T-helper 9 cell (primary cell): ENCODE measurements at places on chromosomes 7 and 10.
A peak's percentile ranks its signal among the peaks of the same experiment; 100 is the strongest.

GRCh38 chr10:79409038-79409725 lies 36.2 kb downstream of the ZCCHC24 start:
- DNase-seq: no peak

- DNase-seq: no peak
Measured at GRCh38 chr10:114925587-114926586, 12.1 kb upstream of the TRUB1 start.

- DNase-seq: no peak
Measured at GRCh38 chr7:135666156-135666555, 3.8 kb downstream of the STMP1 start.

GRCh38 chr7:144777005-144777839 lies 58.6 kb downstream of the TPK1 start:
- no peak for DNase-seq

DNA sequence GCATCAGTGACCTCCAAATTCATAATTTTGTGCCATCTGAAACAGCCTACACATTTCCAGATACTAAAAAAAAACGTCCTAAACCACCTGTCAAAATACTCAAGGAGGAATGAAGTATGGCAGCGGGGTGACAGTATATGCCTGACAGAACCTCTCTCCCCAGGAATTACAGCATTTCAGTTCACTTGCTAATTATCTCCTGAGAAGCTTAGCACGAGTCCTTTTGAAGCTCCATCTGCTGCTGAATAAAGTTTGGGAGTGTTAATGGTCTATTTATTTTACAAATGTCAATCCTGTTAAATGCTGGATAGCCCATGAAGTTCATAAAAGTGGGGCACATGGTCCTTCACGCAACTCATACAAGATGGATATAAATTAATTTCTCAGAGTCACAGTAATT lies 29.4 kb upstream of the ANLN start:
- DNase-seq: no peak

GRCh38 chr10:128121750-128122412 lies 4.3 kb downstream of the MKI67 start:
- no peak for DNase-seq

DNA sequence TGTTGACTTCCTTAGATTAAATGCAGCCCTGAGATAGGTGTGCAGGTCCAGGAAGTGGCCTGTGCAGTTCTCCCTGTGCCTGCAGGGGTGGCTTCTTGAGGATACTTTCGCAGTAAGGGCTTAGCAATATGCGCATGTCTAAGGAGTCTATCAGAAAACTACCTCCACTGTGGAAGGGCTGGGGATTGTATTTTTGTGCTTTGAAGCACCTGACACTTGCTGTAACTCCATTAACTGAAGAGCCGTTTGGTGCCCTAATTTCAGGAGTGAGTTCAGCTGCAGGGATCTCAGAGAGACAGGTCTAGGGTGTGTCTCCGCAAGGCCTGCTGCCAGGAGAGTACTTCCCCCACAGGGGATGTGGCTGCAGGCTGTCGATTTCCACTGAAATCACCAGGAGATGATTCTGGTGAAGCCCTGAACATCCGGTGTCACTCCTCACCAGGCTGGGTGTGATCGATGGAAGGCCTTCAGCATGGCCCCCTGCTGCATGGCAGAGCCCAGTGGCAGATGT lies 35.5 kb downstream of the IKZF1 start:
- DNase-seq: no peak

GRCh38 chr10:61937631-61938351 lies 36.3 kb downstream of the ARID5B start:
- no peak for DNase-seq

GRCh38 chr10:126075009-126075408 lies 178.6 kb downstream of the FANK1 start:
- DNase-seq: no peak

DNA sequence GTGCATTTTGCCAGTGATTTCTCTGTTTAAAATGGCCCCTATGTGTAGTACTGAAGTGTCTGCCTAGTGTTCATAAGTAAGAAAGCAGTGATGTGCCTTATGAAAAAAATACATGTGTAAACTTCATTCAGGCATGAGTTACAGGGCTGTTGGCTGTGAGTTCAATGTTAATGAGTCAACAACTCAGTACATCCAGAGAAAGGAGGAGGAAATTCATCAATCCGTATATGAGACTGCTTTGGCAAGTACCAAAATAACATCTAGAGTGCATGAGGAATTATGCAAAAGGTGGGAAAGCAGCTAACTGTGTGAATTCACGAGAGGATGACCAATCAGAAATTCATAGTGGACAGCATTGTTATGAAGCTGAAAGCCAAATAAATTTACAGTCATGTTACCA lies 255.6 kb downstream of the ZEB1 start:
- DNase-seq: no peak

DNA sequence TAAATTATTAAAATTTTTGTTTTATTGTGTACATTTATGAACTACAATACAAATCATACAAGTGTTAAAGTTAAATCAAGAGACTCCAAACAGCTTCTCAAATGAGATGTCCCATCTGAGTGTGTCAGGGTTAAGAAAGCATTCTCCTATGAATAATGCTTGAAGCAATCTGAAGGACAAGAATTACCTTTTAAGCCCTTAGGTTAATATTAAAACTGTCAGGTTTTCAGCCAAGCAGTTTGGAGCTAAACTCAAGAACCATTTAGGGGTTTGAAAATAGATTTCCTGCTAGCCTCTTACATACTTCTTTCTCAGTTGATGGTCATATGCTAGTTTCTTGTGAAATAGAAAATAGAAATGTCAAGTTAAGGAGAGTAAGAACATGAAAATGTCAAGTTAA lies 38.3 kb downstream of the LIPJ start:
- no peak for DNase-seq

- peak; percentile 38 for DNase-seq
Measured at GRCh38 chr7:50303335-50304128, 984 bp upstream of the IKZF1 start.

GRCh38 chr7:71419546-71420337 lies 287.8 kb downstream of the GALNT17 start:
- DNase-seq: no peak

DNA sequence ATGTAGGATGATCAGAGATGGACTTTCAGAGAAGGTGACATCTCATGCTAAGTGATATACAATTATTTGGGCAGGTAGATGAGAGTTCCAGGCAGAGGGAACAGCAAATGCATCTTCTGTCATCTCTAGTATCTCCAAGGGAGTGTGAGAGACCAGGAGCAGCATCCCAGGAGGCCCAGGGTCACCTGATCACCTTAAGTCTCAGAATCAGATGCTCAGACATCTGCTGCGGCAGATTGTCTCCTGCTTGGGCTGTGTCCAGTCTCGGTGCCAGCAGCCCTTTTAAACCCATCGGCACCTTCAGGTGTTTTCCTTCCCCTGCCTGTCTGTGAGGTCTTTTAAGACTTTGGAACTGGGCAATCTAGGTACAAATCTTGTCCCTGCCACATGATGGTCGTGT lies 690.6 kb downstream of the LRMDA start:
- DNase-seq: no peak

DNA sequence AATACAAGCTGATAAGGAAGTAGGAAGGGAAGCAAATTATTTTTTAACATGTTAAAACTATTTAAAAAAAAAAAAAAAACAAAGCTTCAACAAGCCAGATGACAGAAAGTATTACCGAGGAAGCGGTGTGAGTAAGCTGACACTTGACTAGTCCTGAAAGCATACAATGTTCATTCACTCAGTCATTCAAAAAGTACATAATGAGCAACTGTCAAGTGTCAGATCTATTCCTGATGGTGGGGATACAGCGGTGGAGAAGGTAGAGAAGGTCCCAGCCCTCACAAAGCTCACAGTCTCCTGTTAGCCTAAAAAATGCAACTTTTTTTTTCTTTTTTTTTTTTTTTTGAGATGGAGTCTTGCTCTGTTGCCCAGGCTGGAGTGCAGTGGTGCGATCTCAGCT lies 40.0 kb downstream of the RAPGEF5 start:
- DNase-seq: no peak

DNA sequence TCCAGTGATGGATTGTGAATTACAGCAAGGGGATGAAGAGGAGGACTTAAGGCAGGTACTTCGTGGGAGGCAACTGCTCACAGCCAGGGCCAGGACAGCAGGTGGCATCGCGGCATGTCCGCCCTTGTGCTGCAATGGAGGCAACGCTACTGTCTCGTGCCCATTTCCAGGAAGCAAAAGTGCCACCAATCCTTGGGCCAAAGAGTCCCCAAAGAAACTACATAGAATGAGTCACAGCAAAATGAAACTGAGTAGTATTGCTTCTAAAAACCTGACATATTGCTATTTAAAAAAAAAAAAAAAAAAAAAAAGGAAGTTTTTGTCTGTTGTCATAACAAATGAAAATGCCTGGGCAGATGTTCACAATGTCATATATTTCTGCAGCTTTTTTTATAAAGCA lies 46.6 kb downstream of the RSU1 start:
- no peak for DNase-seq

GRCh38 chr7:131607291-131608115 lies 51.1 kb upstream of the PODXL start:
- DNase-seq: no peak

DNA sequence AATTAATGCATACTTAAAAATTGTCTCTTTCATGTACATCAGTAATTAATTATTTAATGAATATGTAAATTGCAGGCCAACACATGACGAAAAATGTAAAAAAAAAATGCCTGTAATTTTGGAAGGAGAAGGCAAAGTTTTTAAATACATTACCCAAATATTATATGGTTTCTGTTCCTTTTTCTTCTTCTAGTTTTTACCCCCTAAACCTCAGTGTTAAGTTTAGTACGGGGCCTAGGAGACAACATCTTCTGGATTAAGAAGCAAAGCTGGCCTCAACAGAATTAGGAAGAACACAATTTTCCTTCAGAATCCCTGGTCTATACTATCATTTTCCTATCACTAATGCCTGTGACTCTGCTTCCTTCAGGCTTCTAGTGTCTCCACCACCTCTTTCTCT lies 459.3 kb upstream of the NRP1 start:
- DNase-seq: no peak

GRCh38 chr10:80283119-80283518 lies 6.3 kb downstream of the MAT1A start:
- DNase-seq: no peak

- DNase-seq: no peak
Measured at GRCh38 chr10:116134322-116134721, 138.7 kb downstream of the GFRA1 start.

DNA sequence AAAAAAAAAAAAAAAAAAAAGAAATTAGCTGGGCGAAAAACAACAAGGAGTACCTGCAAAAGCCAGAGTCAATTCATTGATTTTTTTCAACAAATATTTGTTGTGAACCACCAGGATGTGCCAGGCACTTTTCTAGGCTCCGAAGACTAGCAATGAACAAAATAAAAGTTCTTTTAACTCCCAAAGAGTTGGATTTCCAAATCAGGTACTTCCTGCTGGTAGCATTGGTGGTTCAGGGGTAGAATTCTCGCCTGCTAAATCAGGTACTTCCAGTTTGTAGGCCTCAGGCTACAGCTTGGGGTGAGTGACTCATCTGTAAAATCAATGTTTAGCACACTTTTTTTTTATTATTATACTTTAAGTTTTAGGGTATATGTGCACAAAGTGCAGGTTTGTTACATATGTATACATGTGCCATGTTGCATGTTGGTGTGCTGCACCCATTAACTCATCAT lies 10.9 kb downstream of the PPA1 start:
- no peak for DNase-seq

DNA sequence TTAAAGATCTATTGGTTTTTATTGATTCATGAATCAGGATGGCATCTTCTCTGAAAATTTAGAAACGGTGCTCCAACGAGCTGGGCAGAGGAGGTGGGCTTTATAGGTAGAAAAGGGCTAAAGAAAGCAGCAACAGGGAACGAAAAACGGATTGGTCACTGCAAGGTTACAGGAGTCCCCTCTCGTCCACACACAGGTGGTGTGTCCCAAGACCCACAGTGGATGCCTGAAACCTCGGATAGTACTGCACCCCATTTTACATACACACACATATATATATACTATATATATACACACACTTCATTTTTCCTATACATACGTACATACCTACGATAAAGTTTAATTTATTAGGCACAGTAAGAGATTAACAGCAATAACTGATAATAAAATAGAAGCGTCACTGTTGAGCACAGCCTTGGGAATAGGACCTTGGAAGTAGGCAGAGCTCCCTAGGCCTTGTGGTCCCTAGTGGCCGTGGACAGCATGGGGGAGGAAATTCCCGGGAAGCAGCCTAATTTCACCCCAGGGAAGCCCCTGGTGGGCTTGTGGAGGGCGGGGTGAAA lies 737 bp upstream of the NUB1 start:
- no peak for DNase-seq

DNA sequence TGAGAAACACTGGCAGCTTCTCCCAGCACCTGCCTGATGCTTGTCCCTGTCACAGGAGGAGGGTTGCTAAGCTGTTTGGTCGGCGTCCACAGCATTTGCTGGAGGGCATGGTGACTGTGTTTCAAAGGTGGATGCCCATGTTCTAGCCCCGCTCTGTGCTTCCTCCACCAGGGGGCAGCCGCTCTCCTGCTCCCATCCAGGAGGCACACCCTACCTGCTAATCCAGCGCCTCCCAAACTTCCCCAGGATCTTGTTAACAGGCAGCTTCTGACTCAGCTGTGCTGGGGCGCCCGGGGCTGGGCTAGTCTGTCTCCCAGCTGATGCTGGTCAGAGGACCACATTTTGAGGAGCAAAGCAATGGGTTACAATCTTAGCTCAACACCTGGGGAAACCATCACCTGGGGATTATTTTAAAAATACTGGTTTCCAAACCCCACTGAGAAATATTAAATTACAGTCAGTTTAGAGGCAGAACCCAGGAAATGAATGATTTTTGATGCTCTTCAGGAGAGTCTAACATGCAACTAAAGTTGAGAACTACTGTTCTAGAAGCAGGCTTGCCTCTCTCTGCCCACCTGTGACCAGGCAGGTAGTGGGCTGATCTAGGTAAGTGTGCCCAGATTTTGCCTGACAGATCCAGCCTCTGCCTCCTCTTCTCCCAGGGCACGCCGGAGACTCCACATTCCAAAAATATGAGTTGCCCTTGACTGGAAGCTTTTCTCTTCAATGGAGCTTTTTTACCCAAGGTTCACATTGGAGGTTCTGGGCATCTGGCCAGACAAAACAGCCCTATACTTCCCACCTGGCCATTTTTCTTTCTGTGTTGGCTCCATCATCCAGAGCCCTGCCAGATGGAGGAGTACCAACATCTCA lies 92.7 kb upstream of the GPR26 start:
- DNase-seq: peak; percentile 26
